Dorsolateral prefrontal cortex (tissue), 122 donors: ENCODE measurements at places on chromosomes 16 and 17.
A peak's percentile ranks its signal among the peaks of the same experiment; 100 is the strongest.

DNA sequence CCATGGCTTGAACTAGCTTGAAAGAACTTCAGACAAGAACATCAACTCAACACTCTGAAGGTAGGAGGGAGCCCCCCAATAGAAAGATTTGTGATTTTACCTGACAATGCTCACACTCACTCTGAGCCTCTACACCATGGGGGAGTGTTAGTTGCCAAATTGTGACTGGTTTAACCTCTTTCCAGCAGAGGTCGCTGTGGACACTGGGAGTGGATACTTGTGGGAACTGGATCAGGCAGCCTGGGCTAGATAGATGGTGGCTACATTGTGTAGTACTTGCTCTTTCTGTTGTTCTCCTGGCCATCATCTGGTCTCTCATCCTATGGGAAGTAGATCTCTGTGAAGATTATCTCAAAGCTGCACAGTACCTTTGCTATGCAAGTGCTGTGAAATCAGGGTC is 2.9 kb downstream of the SMPD3 start:
- DNase-seq = peak; percentile 60

- DNase-seq = no peak
Observed at GRCh38 chr16:67936124-67936879, at the start of gene PSMB10. Gene PSMB10 (minus strand): TSS chr16:67936850. CDS start chr16:67936749, 101 bp downstream.

GRCh38 chr16:64782484-64782883 is 339.4 kb downstream of the CDH11 start:
- no peak for DNase-seq

- DNase-seq = no peak
Observed at GRCh38 chr17:64998436-64999190, 57.9 kb downstream of the GNA13 start.

DNA sequence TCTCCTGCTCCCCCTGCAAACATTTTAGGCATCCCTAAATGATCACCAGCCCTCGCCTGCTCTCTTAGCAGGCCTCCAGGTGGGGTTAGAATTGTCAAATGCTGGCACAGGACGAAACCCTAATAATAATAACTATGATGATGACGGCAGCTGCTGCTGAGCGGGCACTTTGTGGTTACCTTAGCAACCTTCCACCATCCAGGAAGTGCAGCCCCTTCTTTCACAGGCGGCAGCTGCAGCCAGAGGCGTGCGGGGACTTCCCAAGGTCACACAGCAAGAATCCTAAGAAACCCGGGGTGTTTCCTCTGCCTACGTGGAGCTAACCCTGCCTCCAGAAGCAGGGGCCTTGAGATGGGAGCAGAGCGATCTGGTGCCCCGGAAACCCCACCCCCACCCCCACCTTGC is 22.4 kb upstream of the EIF1 start:
- peak; percentile 52 for DNase-seq

- no peak for DNase-seq
Observed at GRCh38 chr16:65789161-65789945, 577.1 kb upstream of the CDH5 start.

DNA sequence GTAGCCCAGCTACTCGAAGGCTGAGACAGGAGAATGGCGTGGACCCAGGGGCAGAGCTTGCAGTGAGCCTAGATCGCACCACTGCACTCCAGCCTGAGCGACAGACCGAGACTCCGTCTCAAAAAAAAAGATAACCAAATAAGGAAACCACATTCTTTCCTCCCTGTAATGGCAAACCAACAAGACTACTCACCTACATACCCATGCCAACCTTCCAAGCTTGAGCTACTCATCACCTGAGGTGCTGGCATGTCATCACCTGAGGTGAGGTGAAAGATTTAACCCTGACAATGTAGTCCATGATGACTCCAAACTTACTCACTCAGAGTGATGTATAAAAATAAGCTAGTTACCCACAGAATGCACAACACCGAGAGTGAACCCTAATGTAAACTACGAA is 85.2 kb downstream of the SMG6 start:
- no peak for DNase-seq

DNA sequence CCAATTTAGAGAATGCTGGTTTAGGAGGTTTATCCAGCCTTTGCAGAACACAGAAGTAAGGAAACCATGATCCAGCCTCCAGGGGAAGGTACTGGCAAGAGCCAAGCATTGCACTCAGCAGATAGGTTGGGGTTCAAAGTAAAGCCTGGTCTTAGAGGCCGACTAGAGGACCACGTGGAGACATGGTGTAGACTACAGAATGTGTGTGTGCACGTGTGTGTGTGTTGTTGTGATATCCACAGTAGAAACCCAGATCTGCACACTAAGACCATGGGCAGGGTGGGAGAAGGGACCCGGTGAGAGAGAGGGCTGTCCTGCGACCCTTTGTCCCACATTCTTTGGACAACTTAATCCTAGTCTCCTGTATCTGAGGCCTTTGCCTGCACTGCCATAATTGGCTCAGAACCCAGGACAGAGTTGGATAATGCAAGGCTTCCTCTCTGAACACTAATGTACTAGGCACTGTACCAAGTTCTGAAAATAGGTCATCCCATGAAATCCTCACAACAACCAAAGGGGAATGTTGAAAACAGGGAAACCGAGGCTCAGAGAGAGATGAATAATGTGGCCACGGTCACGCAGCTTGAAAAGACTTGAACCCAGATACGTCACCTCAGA is 325.1 kb upstream of the HSBP1 start:
- DNase-seq = no peak

DNA sequence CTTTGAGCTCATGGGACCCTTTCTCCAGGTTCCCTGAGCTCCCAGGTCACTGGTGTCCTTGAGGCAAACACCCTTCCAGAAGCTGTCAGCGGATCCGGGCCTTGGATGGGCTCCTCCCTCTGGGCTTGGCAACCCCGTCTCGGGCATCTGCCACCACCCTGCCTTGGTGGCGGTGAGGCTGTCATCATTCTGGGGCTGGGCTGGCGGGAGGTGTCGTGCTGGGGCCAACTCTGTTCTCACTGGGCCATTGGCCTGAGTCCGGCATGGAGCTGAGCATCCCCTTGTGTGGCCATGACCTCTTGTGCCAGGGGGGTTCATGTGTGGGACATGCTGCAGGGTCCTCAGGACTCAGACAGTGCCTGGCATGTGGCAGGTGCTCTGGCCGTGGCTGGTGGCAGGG is 197.6 kb downstream of the LAT start:
- DNase-seq = peak; percentile 32

GRCh38 chr17:31660684-31661083 is 198.4 kb downstream of the COPRS start:
- no peak for DNase-seq

GRCh38 chr17:41176744-41177387 is 1.2 kb downstream of the KRTAP4-2 start:
- no peak for DNase-seq

DNA sequence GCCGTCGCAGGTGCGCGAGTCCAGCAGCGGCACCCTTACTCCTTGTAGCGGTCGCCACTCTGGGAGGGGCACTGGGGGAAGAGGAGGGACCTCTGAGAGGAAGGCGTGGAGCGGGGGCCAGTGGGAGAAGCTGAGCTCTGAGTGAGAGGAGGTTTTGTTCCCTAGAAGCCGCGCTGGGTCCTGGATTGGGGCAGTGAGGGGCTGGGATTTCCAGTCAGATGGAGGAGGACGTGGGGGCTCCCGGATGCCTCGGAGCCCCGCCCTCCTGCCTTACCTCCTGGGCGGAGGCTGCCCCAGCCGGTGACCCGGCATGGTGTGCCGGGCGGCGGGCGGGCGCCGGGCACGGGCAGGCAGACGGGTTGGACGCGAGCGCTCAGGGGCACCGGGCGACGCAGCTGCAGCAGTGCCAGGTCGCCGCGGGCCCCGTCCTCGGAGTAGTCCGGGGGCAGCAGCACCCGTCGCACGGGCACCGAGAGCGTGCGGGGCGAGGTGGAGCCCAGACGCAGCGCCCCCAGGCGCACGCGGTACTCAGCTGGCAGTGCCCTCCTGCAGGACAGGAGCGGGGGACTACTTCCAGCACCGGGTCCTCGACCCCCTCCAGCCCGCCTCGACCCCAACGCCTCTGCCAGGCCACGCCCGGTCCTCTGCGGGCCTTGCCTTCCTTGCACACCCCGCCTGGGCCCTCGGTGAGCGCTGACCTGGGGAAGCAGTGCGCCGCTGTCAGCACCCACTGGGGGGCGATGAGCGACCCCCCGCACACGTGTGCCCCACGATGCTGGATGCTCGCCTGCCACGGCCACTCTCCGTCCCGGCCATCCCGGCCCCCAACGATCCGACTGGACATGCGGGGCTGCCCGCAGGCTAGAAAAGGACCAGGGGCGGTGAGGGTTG is 2.0 kb downstream of the PRSS33 start:
- DNase-seq = no peak

DNA sequence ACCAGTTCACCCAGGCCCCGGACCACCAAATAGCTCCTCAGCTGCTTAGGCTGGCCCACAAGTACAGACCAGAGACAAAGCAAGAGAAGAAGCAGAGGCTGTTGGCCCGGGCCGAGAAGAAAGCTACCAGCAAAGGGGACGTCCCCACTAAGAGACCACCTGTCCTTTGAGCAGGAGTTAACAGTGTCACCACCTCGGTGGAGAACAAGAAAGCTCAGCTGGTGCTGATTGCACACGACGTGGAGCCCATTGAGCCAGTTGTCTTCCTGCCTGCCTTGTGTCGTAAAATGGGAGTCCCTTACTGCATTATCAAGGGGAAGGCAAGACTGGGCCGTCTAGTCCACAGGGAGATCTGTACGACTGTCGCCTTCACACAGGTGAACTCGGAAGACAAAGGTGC is 15.4 kb downstream of the FOXF1 start:
- DNase-seq = no peak

DNA sequence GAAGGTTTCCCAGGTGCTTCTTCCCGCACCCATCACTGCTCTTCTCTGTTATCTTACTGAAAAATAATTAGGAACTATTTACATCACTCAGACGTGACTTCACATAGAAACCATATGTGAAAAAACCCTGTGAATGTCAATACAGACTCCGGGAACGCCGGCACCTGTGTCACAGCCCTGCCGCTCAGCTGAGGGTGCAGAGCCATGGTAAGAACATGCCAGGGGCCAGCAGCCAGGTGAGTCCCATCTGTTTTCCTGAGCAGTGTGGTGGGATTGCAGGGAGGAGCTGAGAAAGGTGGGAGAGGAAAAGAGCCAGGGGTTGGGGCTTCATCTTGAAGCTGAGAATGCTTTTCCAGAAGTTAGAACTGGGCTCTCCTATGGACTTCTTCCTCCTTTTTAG is 13.7 kb downstream of the FOXF1 start:
- DNase-seq = no peak

GRCh38 chr17:3479988-3480387 is 4.2 kb downstream of the ASPA start:
- no peak for DNase-seq

GRCh38 chr16:84198401-84198800 is 7.4 kb downstream of the ADAD2 start:
- no peak for DNase-seq

- DNase-seq = no peak
Observed at GRCh38 chr16:70598937-70599503, 47.3 kb upstream of the IL34 start.

GRCh38 chr16:87278191-87279093 is 38.8 kb downstream of the C16orf95 start:
- peak; percentile 91 for DNase-seq

DNA sequence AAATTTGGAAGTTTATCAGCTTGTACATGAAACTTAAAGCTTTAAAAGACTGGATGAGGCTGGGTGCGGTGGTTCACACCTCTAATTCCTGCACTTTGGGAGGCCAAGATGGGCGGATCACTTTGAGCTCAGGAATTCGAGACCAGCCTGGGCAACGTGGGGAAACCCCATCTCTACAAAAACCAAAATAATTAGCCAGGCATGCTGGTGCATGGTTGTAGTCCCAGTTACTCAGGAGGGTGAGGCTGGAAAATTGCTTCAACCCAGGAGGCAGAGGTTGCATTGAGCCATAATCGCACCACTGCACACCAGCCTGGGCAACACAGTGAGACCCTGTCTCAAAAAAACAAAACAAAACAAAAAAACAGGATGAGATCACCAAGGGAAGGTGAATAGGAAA is 209.5 kb downstream of the AATF start:
- no peak for DNase-seq

GRCh38 chr16:27347930-27348685 is 34.3 kb downstream of the IL4R start:
- no peak for DNase-seq

DNA sequence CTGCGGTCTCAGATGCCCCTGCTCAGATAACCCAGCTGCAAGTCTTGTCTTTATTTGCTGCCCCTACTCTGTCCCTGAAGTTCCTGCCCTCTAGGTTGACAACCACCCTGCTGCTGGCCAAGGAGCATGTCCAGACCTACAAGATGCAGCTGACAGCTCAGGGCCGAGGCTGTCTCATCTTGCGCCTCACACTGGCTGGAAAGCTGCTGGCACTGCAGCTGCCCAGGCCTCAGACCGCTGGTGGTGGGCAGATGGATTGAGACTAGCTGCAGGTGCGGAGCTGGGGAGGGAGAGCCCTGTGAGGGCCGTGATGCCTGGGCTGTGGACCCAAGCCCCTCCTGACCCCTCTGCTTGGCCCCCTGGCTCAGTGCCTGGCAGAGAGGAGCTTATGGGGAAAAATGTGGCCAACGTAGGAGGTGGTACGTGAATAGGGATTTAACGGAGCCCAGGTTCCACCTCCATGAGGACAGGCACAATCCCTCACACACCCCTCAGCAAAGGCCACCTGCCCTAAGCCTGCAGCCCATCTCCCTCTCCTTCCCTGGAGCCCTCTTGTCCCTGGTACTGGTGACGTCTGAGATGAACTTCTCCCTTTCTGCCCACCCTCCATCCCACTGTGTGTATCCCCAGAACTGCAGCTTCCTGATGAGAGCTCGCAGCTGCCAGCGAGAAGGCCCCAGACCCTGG is 8.3 kb upstream of the GALK1 start:
- no peak for DNase-seq

DNA sequence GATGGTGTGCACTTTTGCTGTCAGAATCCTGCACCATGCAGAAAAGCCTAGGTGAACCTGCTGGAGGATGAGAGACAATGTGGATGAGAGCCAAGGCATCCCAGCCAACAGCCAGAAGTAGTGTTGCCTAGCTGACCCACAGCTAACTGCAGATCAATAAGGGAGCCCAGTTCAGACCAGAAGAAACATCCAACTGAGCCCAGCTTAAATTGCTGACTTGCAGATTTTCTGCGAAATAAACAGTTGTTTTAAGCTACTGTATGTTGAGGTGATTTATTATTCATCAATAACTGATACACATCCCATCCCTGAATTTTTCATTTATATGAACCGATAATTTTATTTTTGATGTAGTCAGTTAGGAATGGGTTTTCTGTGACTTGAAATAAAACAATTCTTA is 39.2 kb upstream of the TOX3 start:
- no peak for DNase-seq
